ENCODE measurements at places on chromosomes 5 and 9.

DNA sequence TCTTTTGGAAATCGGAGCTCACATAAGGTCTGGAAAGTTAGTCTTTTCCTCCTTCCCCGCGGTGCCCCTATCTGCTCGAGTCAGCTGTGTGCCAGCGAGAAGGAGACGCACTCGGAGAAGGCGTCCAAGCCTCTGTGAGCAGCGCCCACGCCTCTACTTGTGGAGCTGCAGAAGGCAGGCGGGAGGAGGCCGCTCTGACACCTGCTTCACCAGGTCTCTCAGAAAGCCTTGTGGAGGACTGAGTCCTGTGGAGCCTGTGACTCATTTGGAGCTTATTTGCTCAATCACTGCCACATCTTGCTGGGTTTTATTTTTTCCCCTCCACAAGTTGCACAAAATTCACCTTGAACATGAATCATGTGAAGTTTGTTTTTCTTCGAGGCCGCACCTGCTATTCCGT lies 117.5 kb downstream of the IRX2 start:
- DNase-seq, result no peak

- no peak for DNase-seq
Measured at GRCh38 chr5:107500840-107501239, 169.9 kb downstream of the EFNA5 start.

DNA sequence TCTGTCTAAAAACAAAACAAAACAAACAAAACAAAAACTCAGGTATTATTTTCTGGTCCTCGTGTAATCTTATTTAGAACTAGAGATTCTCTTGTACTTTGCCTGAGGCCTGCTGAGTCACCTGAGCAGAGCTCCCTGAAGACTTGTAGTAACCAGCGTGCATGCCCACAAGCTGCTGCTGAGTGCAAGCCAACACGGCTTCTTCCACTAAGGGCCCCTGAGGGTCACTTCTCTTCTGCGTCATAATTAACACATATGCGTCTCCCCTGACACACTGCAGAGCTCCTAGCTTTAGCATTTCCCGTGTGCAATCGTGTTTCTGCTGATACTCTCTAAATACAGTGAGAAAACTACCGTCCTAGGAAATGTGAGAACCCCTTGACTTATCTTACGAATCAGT lies 10.9 kb upstream of the NDFIP1 start:
- DNase-seq, result no peak

DNA sequence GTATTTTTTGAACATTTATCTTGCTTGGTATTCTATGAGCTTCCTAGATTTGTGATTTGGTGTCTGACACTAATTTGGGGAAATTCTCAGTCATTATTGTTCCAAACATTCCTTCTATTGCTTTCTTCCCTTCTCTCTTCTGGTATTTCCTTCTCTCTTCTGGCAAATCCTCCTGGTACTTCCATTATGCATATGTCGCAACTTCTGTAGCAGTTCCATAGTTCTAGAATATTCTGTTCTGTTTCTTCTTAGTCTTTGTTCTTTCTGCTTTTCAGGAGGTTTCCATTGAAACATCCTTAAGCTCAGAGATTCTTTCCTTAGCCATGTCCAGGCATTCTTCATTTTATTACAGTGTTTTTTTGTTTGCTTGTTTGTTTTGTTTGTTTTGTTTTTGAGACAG lies 155.2 kb upstream of the PIK3R1 start:
- no peak for DNase-seq

- DNase-seq, result no peak
Measured at GRCh38 chr9:128485414-128485855, 19.1 kb upstream of the GLE1 start.

Data from uterus (tissue), 4 donors.